ENCODE measurements at places on chromosomes 3 and 15.

DNA sequence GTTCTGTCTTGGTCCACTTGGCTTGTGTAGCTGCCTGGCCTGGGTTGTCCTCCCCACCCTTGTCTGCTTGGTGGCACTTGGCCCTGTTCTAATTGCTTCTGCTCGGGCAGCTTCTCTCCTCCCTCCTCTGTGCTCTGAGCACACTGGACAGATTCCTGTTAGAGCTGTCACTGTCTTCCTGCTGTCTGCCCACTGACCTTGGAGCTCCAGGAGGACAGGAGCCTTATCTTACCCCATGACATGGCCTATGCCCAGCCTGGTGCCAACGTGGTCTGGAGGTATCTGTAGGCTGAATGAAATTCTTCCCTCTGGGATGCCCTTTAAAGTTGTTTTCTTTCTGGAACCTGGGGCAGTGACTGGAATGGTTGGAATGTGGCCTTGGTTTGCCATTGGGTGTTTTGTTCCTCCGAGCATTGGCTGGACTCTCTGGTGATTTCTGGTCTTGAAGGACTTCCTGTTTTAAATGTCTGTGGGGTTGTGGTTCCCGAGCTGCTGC lies 94.1 kb downstream of the FAM43A start:
- no peak overlapping the region for H3K27ac ChIP-seq
- peaks cover 5% of the 10 kb centered on the region for H3K4me1 ChIP-seq
- no peak overlapping the region for H3K4me3 ChIP-seq
- H3K27me3 ChIP-seq, result no peaks in the 10 kb centered on the region
- DNase-seq, result no peak

DNA sequence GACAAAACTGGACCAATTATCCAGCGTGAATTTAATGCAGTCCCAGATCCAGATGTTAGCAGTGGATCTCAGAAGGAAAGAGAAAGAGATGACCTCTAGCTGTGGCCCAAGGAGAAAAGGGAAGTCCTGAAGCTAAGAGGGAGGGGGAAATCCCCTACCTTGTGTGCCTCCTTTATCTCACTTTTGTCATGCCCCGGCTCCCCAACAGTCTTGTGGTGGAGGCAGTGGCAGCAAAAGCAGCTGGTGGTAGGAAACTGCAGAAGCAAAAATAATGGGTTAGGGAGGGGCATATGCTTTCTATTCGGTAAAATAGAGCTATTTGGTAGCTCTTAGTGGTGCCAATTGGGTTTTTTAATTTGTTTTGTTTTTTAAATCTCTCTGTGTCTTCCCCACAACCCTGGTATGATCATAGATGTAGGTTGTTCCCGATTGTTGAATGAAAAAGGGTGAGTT lies 56.5 kb downstream of the MCTP2 start:
- no peak overlapping the region for H3K27ac ChIP-seq
- no peaks in the 10 kb centered on the region for H3K4me1 ChIP-seq
- H3K4me3 ChIP-seq, result no peak overlapping the region
- no peaks in the 10 kb centered on the region for H3K36me3 ChIP-seq
- H3K27me3 ChIP-seq, result peaks cover 9% of the 10 kb centered on the region

GRCh38 chr3:76615719-76616118 lies 424.2 kb upstream of the ROBO2 start:
- no peak overlapping the region for H3K27ac ChIP-seq
- no peaks in the 10 kb centered on the region for H3K36me3 ChIP-seq
- H3K27me3 ChIP-seq, result no peaks in the 10 kb centered on the region
- no peaks in the 10 kb centered on the region for H3K4me1 ChIP-seq
- no peak overlapping the region for H3K4me3 ChIP-seq

- H3K27ac ChIP-seq, result no peak overlapping the region
- no peaks in the 10 kb centered on the region for H3K4me1 ChIP-seq
- no peak overlapping the region for H3K4me3 ChIP-seq
Measured at GRCh38 chr3:26648461-26648860, 25.9 kb downstream of the LRRC3B start.

GRCh38 chr15:100022391-100022790 lies 289.2 kb upstream of the LYSMD4 start:
- no peaks in the 10 kb centered on the region for H3K4me1 ChIP-seq
- H3K27ac ChIP-seq, result no peak overlapping the region
- no peak for DNase-seq
- no peaks in the 10 kb centered on the region for H3K36me3 ChIP-seq
- no peaks in the 10 kb centered on the region for H3K27me3 ChIP-seq
